ENCODE measurements at places on chromosomes 4 and X.

DNA sequence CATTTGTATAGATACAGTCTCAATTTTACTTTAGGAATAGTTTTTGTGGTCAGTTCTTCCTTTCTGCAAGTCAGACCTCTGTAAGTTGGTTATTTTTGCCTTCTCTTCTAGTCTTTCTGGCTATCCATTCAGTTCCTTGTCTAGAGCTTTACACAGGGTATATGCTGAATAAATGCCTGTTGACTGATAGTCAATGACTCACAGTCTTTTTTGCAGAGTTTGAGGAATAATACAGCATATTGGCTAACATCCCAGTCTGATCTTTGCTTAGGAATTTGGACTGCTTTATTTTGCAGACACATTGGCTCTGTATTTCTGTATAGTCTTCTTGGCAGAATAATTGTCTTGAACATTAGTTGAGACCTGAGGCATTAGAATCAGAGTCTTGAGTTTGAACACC is 132.4 kb downstream of the MAGEC1 start:
- DNase-seq, result no peak

DNA sequence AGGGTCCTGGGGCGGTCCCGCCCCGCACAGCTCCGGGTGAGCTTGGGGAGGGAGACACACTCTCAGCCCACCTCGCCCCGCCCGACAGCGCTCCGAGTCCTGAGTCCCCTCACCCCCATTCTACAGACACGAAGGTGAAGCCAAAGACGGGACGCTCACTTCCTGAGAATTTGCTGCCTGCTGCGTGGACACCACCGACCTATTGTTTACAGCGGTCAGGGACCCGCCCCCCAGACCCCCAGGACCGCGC is 796 bp upstream of the ZNF141 start:
- DNase-seq, result no peak

GRCh38 chr4:24607334-24607733 is 23.0 kb upstream of the DHX15 start:
- DNase-seq, result no peak

DNA sequence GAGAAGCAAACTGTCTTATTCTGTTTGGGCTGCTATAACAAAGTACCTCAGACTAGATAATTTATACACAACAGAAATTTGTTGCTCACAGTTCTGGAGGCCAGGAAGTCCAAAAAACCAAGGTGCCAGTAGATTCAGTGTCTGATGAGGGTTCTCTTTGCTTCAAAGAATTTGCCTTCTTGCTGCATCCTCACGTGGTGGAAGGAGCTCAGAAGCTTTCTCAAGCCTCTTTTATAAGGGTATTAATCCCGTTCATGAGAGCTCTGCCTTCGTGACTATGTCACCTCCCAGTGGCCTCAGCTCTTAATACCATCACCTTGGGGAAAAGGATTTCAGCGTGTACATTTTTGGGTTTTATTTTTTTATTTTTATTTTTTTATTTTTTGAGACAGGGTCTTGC is 20.1 kb downstream of the CA5B start:
- DNase-seq, result no peak

- DNase-seq, result no peak
Observed at GRCh38 chrX:153614818-153615217, 15.9 kb upstream of the CCNQ start.

GRCh38 chr4:73018595-73018994 is 50.9 kb downstream of the COX18 start:
- DNase-seq, result no peak

GRCh38 chr4:602559-602942 is 22.8 kb upstream of the PDE6B start:
- no peak for DNase-seq

DNA sequence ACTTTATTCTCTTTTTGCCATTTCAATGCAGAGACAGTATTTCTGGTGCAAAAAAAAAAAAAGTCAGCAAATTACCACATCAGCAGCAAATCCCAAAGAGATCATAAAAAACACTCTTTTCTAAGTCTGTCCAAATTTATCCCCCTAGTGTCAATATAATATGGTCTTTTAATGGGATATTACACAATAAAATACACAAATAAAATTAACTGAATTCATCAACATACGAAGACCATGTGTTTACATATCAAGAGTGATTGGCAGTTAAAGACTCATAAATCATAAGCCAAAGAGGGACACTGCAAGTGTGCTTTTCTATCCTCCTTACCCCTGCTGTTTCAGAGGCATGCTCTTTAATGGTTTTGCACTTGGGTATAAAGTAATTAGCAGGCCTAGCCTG is 340.2 kb upstream of the DKK2 start:
- DNase-seq, result no peak

- no peak for DNase-seq
Observed at GRCh38 chr4:152734699-152735050, 44.9 kb downstream of the TIGD4 start.

DNA sequence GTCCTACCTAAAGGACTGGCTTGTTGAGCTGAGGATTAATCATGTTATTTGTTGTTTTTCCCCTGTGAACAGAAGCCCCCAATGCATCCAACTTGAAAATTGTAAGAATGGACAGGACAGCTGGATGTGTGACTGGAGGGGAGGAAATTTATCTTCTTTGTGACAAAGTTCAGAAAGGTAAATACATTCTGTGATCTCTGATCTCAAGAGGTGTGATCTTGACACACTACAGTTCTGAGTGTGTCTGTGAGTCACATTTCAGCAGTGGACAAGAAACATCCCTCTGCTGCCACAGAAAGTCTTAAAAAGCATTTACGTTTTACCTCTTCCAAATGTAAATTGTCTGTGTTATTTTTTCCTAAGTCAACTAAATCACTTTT is 79.3 kb downstream of the NFKB1 start:
- no peak for DNase-seq

Measured in stimulated activated CD8-positive, alpha-beta memory T cell treated with anti-CD3 and anti-CD28 coated beads, Interleukin-15, amount 100 ng/mL, for 4 hours (primary cell).